ENCODE measurements at places on chromosomes 7 and 10.
A peak's percentile ranks its signal among the peaks of the same experiment; 100 is the strongest.

- no peak for DNase-seq
Measured at GRCh38 chr7:93307131-93307660, 75.0 kb downstream of the VPS50 start.

- no peak for DNase-seq
Measured at GRCh38 chr7:22696541-22697228, 30.3 kb upstream of the IL6 start.

- no peak for DNase-seq
Measured at GRCh38 chr7:17305387-17306171, 7.1 kb downstream of the AHR start.

DNA sequence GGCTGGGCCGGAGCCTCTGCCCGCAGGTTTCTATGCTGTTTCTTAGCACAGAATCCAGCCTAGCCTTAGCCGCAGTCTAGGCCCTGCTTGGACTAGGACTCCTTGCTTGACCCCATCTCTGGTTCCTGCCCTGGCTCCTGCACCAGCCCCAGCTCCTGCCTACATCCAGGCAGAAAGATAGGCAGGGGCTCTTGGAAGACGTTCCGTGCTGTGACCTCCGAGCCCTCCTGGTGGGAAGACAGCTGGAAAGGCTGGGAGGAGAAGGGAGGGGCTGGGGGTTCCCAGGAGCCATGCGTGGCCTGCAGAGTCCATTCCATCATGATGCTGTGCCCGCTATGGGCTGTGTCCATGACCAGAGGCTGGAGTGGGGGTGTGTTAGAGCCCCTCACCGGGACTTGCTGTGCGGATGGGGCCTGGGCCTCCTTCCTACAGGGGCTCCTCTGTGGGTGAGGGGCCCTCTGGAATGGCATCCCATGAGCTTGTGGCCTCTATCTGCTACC, 26.2 kb downstream of the RAMP3 start:
- no peak for DNase-seq

DNA sequence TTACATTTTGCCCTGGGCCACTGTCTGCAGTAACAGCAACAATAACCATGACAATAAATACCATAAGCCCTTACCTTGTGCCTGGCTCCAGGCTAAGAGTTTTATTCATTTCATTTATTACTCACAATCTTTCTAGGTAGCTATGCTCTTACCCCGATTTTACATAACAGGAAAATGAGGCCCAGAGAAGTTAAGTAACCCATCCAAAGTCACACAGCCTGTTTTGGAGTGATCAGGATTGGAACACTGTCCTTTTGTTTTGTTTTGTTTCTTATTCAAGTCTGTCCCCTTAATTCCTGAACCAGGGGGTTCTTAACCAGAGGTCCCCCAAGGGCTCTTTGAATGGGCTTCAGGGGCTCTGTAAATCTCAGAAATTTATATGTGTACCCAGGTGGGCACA, 4.2 kb upstream of the LBX1 start:
- no peak for DNase-seq

- DNase-seq, result no peak
Measured at GRCh38 chr7:106600569-106601373, 60.2 kb downstream of the CCDC71L start.

DNA sequence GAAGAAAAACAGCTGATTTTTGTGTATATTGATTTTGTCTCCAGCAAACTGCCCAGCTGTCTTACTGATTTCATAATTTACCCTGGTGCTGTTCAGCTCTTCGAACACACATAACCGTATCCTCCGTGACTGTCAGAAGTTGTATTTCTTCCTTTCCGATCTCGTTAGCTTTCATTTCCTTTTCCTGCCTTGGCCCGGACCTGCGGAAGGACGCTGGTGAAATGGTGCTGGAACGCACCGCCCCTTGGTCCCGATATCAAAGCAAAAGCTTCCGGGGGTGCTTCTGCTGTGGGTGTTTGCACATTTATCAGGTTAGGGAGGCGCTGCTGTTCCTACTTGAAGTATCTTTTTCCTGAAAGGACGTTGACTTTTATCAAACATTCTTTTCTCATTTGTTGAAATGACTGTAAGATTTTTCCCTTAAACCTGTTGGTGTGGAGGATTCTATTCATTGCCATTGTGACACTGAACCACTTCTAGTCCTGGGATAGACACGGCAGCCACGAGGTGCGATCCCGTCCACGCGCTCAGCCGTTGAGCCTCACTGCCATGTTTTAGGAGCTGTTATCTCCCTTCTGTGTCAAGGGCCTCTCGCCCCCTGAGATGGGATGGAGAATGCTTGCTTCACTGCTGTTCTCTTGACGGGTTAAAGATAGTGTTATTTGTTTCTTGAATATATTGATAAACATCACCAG, 72.6 kb downstream of the FOXL3 start:
- DNase-seq, result peak; percentile 49

DNA sequence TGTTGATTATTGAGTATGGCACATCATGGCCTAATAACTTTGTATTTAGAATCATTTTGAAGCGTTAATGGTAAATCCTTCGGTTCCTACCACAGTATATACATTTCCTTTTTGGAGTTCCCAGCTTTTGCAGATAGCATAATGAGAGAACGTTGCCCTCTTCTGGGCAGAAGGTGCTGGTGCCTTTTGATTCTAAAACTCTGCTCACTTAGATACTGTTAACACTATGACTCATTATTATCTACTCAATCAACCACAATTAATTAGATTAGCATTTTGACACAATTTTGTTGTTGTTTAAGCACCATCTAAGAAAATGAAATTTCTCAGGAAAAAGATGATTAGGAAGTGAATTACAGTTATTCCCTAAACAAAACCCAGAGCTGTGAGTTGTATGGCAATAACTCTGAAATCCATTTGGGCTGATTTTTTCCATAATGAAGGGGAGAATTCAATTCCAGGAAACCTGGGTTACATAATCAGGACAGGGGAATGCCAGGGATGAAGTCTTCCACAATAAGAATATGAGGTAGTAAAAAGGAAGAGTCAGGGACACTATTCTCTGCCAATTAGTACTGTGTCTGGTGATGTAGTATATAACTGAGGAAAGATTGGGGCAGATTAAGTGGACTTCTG, 11.5 kb upstream of the DLD start:
- DNase-seq, result no peak

GRCh38 chr7:99740573-99741440, 5.8 kb upstream of the CYP3A7 start:
- DNase-seq, result no peak

GRCh38 chr10:24622781-24623301, 100.8 kb downstream of the ARHGAP21 start:
- no peak for DNase-seq

- no peak for DNase-seq
Measured at GRCh38 chr7:19869979-19870378, 96.6 kb upstream of the TMEM196 start.

GRCh38 chr7:47357863-47358262, 224.0 kb downstream of the TNS3 start:
- no peak for DNase-seq

GRCh38 chr7:44984478-44984758, 5.6 kb upstream of the MYO1G start:
- no peak for DNase-seq

DNA sequence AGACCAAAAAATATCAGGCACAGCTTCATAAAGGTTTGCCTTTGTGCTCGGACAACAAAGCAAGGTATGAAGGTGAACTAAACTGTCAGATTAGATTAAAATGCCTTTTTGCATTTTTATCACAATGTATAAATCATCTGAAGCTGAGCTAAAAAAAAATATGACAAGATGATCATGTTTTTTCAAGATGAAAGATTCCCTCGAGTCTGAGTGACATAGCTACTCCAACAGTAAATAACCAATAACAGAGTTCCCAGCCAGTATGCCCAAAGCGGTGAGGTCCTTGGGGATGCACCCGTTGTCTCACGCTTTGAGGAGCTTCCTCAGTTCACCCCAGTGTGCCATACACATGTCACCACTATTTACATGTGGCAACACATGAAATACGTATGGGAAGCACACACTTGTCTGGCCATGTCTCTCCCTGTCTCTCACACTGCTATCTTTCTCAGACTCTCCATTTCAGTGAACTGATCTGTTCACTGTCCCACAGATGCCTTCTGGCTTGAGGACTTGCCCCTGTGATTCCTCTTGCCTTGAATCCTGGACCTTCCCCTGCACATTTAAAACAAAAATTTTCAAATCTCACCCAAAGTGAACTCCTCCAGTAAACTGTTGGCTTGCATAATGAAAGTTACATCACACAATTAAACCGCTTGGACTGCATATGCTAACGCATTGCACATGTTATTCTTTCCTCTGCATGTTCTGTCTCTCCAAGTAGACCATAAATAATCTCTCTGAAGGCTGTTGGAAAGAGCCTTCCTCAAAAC, 2.6 kb upstream of the PIK3CG start:
- DNase-seq, result no peak

DNA sequence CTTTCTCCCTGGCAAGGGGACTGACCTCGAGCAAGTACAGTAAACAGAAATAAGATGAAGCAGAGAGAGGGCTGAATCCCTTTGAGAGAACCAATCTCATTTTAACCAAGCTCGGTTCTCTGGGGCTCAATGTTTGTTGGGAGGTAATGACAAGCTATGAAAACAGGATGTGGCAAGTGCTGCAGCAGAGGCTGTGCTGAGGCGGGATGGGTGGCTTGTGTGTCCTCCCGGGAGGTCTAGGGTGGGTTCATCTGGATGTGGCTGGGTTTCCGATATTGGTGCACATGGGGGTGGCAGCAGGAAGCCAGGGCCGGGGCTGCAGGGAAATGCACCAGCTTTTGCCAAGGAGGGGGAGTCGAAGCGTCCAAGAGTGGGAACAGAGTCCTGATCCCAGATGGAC, 84.5 kb downstream of the AOAH start:
- DNase-seq, result no peak

- DNase-seq, result peak; percentile 87
Measured at GRCh38 chr10:116742367-116743265, at the start of gene HSPA12A. HSPA12A (minus strand) TSS chr10:116742566; CDS start chr10:116742469, 97 bp downstream.
